OCI-M1 (cell line): ENCODE measurements at places on chromosomes 16 and 17.
A peak's percentile ranks its signal among the peaks of the same experiment; 100 is the strongest.

- DNase-seq, result no peak
Measured at GRCh38 chr16:81537721-81538561, 93.3 kb downstream of the CMIP start.

DNA sequence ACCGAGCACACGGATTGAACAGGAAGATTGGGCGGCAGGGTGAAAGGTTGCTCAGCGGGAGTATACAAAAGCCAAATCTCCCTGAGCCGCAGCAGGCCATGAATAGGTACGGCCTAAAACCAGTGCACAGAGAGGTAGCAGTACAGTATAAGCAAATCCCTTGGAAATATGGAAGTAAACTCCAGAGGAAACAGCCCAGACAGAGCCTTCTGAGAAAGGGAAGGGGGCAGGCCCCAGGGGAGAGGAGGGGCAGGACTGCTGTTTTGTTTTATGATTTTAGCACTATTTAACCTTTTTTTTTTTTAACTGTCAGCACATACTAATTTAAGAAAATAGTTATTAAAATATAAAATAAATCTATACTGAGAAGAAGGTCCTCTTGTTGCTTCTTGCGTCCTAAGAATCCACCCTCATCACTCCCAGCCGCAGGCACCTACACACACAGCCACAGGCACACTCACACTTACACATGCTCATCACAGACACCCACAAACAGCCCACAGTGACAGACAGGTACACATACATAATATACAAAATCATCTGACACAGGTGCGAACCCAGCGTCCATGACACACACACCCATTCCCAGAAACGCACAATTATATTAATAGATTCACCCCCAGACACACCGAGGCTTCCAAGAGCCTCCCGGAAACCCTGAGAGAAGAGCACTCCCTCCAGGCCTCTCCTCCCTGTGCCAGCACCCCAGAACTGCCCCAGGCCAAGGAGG, 12.8 kb downstream of the PLXDC1 start:
- DNase-seq, result no peak

- no peak for DNase-seq
Measured at GRCh38 chr16:55330781-55331647, 7.0 kb downstream of the IRX6 start.

DNA sequence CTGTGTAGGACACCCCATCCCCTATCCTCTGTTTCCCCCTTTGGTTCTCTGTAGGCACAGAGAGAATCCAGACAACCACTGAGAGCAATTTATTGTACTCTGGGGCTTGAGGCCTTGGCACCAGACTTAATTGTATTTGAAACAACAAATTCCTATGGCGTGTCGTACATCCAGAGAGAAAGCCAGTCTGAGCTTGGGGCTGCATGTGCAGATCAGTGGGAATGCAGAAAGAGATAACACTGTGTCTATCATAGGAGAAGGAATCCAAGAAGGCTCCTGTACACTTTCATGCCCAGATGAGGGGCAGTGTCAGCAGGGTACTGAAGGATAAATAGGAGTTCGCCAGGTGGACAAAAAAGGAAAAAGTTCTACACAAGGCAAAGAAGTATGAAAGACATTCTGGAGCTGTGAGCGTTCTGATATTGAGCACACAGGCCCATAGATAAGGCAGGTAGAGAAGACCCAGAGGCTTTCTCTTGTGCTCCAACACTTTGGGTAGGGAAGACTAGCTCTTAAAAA, 22.0 kb upstream of the IL4R start:
- DNase-seq, result no peak

DNA sequence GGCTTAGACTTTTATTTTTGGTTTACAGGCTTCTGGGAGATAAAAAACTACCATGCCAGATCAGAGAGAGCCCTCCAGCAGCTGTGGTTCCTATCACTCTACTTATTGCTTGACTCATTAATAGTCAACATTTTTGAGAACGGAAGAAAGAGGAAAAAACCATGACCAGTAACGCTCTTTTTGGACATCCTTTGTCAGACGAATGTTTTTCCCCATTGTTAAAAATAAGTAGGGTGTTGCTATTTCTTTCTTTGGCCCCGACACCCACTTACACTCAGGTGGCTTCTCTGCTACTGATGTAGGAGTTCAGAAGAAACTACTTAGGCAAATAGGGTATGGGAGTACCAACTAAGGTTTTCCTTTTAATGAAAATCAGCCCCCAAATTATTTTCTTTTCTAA, 27.5 kb downstream of the TVP23A start:
- no peak for DNase-seq

GRCh38 chr16:1706386-1707192, 594 bp downstream of the MAPK8IP3 start:
- peak; percentile 50 for DNase-seq

- peak; percentile 70 for DNase-seq
Measured at GRCh38 chr16:83215406-83216001, 588.7 kb downstream of the CDH13 start.

DNA sequence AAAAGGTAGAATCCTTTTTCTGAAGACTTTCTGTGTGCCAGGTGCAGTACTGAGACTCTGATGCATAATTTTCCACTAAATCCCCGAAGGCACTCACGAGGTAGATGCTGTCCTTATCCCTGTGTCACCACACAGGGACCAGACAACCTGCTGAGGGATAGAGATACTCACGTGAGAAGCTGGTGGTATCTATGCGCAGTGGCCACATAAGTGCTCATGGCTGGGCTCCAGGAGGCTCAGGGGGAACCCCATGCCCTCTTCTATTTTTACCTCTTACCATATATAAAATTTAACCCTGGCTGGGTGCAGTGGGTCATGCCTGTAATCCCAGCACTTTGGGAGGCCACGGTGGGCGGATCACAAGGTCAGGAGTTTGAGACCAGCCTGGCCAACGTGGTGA, 38.3 kb downstream of the NT5M start:
- no peak for DNase-seq

- peak; percentile 58 for DNase-seq
Measured at GRCh38 chr16:11742093-11742535, 543 bp downstream of the TXNDC11 start.

DNA sequence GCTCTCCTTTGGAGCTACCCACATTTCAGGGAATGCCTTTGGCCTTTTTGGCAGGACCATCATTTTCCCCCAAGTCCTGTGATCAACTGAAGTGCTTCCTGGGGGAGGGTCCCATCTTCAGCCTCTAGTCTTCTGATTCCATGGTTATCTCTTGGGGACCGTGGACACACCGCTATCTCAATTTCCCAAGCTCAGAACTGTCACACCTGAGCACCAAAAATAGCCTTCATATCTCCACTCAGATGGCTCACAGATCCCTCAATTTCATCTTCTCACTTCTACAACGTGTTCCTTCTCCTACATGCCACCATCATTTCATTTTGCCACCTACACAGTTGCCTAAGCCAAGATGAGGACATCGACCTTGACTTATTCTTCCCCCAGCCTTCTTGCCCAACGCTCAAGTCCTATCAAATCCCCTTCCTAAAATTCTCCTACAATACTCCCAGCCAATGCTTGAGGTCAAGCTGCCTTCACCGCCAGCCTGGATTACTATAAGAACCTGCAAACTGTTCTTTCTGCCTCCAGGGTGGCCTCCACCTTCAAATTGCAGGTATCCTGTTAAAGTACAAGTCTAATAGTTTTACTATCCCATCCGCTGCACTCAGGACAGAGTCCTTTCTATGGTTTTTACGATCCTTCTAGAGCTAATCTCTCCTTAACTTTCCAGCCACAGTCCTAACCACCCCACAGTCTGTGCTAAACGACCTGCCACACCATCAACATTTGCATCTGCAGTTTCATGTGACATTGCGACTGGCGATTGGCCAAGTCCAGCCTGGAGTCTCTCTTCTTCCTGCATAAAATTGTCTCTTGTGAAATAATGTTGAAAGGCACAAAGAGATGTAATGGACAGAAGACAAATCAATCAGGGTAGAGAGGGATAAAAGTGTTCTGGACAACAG, 6.2 kb downstream of the ATP6V0D1 start:
- no peak for DNase-seq

DNA sequence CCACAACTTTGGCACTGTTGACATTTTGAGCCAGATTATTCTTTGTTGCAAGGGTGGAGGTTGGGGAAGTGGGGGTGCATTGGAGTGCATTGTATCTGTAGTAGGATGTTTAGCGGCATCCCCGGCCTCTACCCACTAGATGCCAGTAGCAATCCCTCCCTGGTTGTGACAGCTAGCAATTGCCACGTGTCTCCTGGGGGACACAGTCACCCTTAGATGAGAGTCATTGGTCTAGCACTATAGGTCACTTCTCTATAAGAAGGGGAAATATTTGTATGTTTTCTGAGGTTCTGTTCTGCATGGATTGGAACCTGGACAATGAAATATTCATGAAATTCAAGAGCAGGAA, 32.4 kb downstream of the MSI2 start:
- DNase-seq, result no peak

GRCh38 chr16:50272687-50273381, 6.5 kb downstream of the ADCY7 start:
- DNase-seq, result no peak

DNA sequence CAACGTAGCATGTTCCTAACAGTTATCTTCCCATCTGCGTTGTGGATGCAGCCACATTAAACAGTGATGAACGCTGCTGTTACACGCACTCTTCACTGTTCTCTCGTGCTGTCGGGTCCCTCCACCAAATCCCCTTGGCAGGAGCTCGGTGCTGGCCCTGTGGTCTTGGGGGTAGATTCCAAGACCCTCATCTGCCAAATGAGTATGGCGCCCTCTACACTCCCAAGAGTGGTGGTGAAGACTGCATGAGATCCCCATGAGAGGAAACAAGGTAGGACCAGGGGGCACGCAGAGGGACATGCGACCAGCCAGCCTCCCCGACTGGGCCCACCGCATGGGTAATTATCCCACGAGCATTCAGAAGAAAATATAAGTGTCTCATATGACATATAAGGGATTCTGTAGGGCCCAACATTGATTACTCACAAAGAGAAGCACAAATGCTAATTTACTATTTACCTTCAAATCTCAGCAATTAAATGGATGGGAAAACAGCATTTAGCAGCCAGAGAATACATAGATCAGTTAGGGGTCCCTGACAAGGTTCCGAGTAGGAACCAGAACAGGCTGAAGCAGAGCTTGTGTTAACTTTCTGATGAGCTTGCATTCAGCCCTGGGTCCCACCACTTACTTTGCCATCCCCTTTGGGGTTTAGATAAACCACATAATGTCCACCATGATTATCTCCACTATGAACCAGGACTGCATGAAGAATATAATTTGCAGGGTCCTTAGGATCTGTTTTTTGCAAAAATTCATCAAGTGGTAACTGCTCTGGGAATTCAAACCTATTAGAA, 23.8 kb downstream of the LITAFD start:
- no peak for DNase-seq

DNA sequence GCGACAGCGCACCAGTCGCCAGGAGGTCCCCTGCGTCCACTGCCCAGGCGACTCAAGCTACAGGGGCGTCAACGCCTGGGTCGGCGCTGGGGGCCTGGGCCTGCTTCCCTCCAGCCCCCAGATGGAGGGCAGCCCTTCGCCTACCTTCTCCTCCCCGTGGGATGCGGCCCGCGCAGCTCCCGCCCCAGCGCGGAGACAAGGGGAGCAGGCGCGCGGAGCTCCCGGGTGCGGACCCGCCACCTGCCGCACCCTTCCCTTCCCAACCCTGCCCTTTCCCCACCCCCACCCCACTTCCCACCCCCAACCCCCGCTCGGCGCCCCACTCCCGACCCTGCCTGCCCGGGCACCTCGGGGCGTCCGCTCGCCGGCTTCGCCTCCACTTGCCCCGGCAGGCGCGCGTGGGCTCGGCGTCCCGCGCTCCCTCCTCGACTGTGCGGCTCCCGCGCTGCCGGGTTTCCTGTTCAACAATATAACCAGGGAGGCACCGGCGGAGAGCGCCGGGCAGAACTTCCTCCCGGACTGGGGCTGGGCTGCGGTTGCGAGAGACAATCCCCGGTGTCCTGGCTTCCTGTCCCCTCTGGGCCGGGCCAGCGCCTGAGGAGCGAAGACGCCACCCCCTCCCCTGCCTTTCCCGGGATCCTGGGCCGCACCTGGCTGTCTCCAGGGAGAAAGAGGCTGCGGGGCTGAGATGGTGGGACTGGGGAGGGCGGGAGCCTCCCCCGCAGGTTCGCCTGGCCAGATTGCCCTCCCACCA, at the start of gene ARHGAP27:
Gene ARHGAP27 (minus strand): TSS at position 466 of the 754 bp plus-strand sequence. CDS start 2,591 bp downstream, outside the sequence.
- peak; percentile 52 for DNase-seq
